ENCODE measurements at places on chromosomes 7 and 10.

DNA sequence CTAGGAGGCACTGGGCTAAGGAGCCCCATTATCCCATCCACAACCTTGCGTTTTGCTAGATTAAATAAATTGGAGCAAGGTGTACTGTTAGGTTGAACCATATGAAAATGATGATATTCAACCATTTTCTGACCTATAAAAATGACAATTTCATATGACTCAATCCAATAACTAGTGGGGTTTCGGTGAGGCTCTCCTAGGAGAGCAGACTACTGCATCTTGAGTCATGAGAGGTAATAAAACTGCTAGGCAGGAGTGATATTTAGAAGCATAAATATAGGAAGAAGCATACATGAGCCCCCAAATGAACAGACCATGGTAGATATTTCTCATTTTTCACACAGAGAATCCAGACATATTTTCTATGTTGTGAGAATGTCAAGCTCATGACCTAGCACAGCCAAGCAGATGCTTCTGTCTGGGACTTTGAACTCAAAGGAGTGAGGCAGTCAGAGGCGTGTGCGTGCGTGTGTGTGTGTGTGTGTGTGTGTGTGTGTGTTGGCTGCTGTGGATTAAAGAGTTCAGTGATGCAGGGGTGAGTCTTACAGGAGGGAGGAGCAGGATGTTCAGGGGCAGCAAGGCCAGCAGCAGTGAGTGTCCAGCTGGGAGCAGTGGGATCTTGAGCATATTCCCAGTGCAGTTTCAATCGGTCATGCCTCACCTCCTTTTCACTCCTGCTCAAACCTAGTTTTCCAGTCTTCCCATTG is 17.8 kb upstream of the WDR11 start:
- no peak for DNase-seq

- DNase-seq = no peak
Observed at GRCh38 chr7:27247000-27247399, 4.4 kb downstream of the EVX1 start.

- DNase-seq = no peak
Observed at GRCh38 chr10:113104047-113104446, 154.0 kb downstream of the TCF7L2 start.

DNA sequence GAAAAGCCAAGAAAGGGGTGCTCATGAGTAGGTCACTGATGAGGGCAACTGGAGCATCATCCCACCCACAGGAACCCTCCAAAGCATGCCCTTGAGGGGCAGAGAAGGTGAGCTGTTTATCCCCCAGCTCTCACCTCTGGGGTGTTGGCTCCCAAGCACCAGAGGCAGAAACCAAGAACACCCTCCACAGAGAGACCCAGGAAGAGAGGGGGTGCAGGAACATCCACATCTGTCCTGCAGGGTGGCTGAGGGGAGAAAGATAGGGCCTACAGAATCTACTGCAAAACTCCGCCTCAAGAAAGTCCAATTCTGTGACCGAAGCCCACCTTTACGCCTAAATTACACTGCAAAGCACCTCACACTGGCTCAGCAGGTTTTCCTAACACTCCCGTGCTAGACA is 40.1 kb downstream of the GPAM start:
- no peak for DNase-seq

- DNase-seq = no peak
Observed at GRCh38 chr10:69800109-69800508, 1.6 kb upstream of the COL13A1 start.

GRCh38 chr7:20140291-20141001 is 76.7 kb downstream of the MACC1 start:
- no peak for DNase-seq

DNA sequence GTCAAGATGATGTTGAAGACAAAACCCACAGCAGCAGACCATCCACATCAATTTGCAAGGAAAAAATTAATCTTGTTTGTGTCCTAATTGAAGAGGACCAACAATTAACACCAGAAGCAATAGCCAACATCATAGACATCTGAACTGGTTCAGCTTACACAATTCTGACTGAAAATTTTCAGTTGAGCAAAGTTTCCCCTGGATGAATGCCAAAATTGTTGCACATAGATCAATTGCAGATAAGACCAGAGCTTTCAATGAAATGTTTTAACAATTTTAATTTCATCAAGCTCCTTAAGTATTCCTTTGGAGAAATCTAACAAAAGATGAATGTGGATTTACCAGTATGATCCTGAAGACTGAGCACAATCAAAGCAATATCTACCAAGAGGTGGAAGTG is 168.6 kb downstream of the CTNNA3 start:
- DNase-seq = no peak

DNA sequence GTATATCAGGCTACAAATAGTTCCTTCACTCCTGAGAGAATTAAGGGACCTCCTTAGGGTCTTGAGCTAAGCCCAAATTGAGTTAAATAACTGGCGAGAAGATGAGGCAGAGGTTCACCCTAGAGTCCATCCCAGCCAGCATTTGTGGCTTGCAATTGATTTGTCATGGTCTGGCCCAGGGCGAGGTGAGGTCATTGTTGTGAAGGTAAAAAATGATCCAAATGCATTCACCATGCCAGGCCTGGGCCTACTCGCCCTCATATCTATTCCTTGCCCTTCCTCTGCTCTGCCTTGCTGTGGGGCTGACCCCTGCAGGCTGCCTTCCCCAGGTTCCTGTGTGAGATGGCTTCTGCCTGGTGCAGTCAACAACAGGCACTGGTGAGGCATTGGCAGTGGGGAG is 207.2 kb downstream of the ZNF365 start:
- no peak for DNase-seq

GRCh38 chr10:64508029-64508661 is 986.9 kb downstream of the REEP3 start:
- no peak for DNase-seq

- no peak for DNase-seq
Observed at GRCh38 chr7:422191-422885, 97.3 kb downstream of the PDGFA start.

- no peak for DNase-seq
Observed at GRCh38 chr7:140639366-140640053, 1.1 kb downstream of the DENND2A start.

- DNase-seq = no peak
Observed at GRCh38 chr7:88546808-88547207, 212.7 kb upstream of the ZNF804B start.

GRCh38 chr10:45657033-45657926 is 15.3 kb downstream of the ZFAND4 start:
- no peak for DNase-seq

DNA sequence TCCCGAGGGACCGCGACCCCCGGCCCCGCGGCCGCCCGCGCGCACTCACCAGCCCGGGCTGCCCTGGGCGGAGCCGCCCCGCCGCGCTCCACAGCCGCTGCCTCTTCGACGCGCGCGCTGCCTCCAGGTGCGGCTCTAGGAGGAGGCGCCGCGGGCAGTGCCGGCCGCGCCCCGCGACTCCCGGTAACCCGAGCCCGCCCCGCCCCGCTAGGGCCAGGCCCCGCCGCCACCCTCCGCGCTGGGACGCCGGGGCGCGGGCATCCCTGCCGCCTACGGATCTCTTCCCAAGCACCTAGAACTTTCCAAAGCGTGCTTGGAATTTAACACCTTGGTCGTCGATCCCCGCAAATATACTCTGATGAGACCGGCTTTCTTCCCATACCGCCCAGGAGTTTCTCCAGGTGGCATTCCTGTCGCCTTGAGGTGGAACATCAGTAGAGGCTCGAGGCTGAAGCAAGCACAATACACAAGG is at the start of gene SLC26A5:
SLC26A5 (minus strand) TSS at position 159 of the 472 bp plus-strand sequence. CDS start 24,693 bp downstream, outside the sequence.
- DNase-seq = no peak

- no peak for DNase-seq
Observed at GRCh38 chr7:48703466-48703865, 220.9 kb upstream of the CDC14C start.

DNA sequence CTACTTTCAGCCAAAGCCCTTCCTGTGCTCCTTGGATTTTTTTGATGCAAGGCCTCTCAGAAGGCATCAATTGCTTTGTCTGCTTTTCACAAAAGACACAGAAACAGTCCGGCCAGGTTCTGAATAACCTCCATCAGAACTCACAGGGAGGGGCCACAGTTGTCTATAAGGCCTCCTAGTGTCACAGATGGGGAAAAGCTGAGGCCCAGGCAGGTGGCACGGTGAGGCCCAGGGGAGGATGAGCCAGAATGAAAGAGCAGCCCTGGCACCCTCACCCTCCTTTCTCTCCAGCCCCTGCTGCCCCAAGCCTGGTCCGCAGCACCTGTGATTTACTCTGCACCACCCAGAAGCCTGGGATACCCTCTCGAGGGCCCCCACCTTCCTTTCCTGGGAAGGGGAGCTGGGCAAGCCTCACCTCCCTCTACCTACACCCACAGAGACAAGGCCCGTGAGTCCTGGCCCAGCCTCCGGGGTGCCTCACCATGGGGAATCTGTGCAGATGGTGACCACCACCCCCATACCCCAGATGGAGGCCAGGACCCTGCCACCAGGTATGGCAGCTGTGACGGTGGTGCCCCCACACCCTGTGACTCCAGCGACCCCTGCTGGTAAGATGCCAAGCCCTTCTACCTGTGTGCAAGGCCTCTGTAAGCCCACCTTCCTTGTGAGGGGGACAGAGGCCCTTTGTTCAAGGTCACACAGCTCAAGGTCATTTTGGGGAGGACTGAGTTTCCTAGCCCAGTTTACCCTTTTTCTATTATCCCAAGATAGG is 26.2 kb upstream of the ZNF467 start:
- DNase-seq = no peak

DNA sequence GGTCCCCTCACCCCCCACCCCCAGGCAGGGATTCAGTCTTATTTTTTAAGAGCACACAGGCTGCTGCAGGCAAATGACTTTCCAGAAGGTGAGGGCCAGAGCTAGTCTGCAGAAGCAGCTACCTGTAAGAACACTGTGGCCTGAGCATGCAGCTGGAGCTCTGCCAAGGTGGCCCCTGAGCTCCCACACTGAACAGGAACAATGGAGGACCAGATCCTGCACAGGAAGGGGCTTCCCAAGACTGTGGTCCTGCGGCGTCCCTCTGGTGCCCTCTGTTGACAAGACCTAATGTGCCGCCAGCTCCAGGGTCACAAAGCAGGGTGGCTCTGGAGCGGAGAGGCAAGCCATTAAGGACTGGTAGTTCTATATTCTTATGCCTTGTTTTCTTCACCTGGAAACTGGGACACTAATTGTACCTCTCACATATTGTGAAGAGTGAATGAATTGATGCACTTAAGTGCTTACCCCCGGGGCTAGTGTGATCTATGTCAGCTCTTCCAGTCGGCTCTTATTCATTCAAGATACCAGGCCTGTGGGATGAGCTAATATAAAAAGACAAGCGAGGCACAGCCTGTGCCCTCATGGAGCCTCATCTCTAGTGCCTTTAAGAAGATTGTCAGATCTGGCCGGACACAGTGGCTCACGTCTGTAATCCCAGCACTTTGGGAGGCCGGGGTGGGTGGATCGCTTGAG is 8.0 kb upstream of the BEND7 start:
- no peak for DNase-seq

DNA sequence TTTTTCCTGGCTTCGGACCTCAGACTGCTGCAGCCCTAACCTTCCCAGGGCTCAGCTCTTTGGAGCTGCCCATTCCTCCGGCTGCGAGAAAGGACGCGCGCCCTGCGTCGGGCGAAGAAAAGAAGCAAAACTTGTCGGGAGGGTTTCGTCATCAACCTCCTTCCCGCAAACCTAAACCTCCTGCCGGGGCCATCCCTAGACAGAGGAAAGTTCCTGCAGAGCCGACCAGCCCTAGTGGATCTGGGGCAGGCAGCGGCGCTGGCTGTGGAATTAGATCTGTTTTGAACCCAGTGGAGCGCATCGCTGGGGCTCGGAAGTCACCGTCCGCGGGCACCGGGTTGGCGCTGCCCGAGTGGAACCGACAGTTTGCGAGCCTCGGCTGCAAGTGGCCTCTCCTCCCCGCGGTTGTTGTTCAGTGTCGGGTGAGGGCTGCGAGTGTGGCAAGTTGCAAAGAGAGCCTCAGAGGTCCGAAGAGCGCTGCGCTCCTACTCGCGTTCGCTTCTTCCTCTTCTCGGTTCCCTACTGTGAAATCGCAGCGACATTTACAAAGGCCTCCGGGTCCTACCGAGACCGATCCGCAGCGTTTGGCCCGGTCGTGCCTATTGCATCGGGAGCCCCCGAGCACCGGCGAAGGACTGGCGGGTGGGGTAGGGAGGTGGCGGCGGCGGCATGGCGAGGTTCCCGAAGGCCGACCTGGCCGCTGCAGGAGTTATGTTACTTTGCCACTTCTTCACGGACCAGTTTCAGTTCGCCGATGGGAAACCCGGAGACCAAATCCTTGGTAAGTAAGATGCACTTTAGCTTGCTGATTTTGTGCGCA is at the start of gene PLXDC2:
PLXDC2 (plus strand) TSS at position 22 of the 820 bp plus-strand sequence.
- no peak for DNase-seq

DNA sequence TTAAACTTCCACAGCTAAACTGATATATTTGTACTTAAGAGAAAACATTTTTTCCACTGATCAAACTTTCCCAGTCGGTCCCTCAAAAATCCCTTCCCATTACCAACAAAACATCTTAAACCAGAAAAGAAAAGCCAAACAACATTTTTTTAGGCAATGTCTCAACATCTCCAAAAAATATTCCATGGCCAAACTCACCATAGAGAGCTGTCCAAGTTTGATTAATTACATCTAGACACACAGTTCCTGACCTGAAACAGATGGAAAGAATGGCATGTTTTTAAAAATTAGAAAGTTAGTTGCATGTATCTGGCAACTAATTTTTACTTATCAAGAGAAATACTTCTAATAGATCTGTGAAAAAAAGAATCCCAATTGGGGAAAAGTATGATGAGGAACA is 95.4 kb downstream of the UBE2H start:
- no peak for DNase-seq

- no peak for DNase-seq
Observed at GRCh38 chr10:19316204-19316870, 267.7 kb downstream of the MALRD1 start.

- DNase-seq = no peak
Observed at GRCh38 chr10:48215486-48216203, 58.9 kb downstream of the FRMPD2 start.

GRCh38 chr10:35916791-35917190 is 274.7 kb upstream of the FZD8 start:
- DNase-seq = no peak

DNA sequence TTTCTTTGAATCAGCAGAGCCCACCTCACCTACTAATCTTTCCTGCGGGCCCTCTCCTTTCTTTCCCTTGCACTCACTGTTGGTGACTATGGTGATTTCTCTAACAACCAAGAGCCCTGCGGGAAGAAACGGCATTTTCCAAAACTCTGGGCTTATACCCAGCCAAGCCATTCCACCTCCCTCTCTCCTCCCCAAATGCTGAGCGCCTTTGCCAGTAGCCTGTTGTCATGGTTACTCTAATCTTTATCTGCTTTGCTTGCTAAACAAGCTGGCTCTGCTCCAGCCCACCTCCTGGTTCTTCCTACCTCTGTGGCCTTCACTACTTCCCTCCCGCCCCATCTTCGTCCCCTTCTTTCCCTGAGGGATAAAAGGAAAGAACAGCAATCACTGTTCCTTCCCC is 86.7 kb downstream of the DGKI start:
- DNase-seq = no peak
